ENCODE measurements at places on chromosomes 5 and 9.

DNA sequence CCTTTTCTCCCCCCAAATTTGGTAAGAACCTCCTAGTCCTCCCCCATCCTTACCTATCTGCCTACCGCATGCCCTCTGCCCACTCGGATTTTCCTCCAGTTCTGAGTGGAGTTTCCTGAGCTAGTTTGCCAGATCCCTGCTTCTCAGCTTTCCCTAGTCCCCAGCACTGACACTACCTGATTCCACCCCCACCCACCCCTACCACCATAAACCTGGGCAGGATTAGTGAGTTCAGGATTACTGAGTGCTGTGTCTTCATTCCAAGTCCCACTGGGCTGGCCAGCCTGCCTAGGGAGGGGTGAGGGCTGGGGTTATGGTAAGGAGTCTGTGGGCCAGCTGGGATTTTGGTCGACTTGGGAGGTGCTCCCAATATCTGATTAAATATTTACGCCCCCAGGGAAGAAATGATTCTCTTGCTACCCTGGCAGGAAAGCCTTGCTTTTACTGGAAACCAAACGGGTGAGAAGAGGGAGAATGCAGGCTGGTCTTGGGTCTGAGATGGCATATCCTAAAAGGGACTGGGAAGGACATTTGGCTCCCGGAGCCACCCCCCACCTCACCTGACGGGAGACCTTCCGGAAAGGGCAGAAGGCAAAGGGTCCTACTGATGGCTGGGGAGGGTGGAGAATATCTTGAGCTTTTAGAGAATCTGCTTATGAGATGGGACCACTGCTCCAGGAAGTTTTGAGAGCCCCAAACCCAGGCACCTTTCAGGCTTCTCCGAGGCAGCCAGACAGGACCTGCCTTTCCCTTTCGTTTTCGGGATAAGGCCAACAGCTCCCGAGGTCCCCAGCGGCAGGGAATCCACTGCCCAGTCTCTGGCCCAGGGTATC lies 3.7 kb downstream of the PITX1 start:
- DNase-seq: no peak

GRCh38 chr9:114503522-114504340 lies 1.5 kb downstream of the WHRN start:
- no peak for DNase-seq

GRCh38 chr9:106728860-106729259 lies 134.1 kb upstream of the ZNF462 start:
- no peak for DNase-seq

GRCh38 chr9:123070198-123070597 lies 36.7 kb downstream of the GPR21 start:
- DNase-seq: no peak

- no peak for DNase-seq
These were observed 2.3 kb downstream of the DNLZ start for GRCh38 chr9:136361047-136361753.

DNA sequence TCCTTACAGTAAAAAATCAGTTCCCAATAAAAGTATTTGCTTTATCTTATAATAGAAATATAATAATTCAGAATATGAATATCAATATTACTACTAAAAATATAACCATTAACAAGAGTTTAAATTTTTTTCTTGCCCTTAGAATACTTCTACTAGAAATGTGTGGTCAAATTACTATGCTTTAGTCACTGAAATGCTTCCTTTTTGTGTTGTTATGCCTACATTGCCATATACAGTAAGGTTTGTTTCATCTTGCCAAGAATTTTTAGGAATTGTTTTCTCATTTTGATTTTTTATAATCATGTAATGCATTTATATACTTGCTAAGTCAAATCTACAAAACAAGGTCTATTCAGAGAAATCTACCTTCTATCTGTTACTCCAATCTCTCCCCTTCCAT lies 181.7 kb downstream of the CDK5RAP2 start:
- no peak for DNase-seq

- DNase-seq: no peak
These were observed 956 bp downstream of the ZNF189 start for GRCh38 chr9:101399643-101399970.

GRCh38 chr9:121399883-121400607 lies 30.0 kb upstream of the STOM start:
- no peak for DNase-seq

- DNase-seq: no peak
These were observed 19.4 kb upstream of the LRRC14B start for GRCh38 chr5:171801-172331.

GRCh38 chr5:83485842-83486241 lies 14.3 kb downstream of the VCAN start:
- no peak for DNase-seq

- no peak for DNase-seq
These were observed 43.3 kb upstream of the SSBP2 start for GRCh38 chr5:81794226-81794625.

GRCh38 chr9:27460226-27461023 lies 63.7 kb upstream of the IFNK start:
- DNase-seq: no peak

GRCh38 chr5:93589152-93589828 lies 6.3 kb downstream of the NR2F1 start:
- no peak for DNase-seq

GRCh38 chr5:157175071-157175612 lies 5.5 kb upstream of the ITK start:
- no peak for DNase-seq

- no peak for DNase-seq
These were observed 738.2 kb downstream of the SEMA5A start for GRCh38 chr5:8807636-8808035.

GRCh38 chr9:25804856-25805255 lies 126.6 kb upstream of the TUSC1 start:
- no peak for DNase-seq

DNA sequence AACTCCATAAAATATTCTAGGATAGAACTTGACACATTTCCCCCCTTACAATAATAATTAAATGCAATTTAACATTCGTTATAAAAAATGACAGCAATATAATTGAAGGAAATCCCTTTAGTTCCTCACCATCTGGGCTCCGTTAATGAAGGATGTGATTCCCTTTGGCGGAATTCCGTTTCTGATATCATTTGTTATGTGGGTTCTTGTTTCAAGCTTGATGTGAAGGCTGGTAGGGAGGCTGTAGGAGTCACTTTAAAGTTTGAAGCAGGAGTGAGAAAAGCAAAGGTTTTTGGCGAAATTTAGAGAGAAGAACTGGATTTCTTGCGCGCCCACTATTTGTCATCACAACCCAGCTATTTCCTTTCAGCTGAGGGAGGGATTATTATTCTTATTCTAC lies 4.0 kb downstream of the RGS7BP start:
- no peak for DNase-seq

DNA sequence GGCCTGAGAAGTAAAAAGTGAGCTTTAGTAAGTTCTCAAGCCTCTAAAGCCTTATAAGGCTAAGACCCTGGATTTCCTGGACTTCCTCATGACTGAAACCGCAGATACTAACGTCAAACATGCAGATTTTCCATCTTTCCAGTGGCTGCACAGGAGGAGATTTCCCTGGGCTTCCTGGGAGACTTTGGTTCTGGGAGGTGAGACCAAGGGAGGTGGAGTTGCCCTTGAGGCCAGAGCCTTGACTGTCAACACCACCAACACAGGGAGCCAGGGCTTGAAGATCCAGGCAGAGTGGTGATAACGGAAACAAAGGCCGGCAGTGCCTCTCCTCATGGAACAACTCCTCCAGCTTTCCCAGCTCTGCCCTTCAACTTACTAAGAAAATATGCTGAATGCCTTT lies 144.7 kb upstream of the LRRTM2 start:
- DNase-seq: no peak

- DNase-seq: no peak
These were observed 206.4 kb downstream of the PDZD2 start for GRCh38 chr5:31845361-31845760.

GRCh38 chr5:35194635-35195471 lies 35.4 kb downstream of the PRLR start:
- no peak for DNase-seq

- no peak for DNase-seq
These were observed 97.1 kb downstream of the ZNF618 start for GRCh38 chr9:113973226-113973625.

DNA sequence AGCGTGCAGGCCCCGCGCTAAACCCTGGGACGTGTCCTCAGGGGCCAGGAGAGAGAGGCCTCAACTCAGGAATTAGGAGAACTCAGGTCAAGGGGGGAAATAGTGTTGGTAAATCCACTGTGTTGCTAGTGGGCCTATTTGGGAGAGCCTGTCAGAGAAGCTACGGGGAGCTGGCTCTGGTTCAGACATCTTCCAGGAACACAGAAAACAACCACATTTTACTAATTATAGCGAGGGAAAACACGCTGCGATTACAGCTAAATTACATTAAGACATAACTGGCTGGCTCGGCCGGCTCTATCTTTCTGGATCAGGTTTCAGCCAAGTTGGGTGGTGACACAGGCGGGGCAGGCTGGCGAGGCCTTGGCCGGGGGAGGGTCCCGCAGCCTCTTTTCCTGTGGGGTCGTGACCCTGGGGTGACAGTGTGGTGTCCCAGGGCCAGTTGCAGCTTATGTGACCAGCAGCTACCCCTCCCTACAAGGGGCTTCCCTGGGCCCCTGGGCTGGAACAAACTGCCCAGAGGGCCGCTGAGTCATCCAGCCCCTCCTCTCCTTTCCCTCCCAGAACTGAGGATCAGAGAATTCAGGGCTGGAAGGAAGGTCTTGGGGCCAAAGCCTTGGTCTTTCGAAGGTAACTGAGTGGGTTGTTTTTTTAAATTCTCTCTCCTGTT lies 75.1 kb downstream of the FGF18 start:
- no peak for DNase-seq

DNA sequence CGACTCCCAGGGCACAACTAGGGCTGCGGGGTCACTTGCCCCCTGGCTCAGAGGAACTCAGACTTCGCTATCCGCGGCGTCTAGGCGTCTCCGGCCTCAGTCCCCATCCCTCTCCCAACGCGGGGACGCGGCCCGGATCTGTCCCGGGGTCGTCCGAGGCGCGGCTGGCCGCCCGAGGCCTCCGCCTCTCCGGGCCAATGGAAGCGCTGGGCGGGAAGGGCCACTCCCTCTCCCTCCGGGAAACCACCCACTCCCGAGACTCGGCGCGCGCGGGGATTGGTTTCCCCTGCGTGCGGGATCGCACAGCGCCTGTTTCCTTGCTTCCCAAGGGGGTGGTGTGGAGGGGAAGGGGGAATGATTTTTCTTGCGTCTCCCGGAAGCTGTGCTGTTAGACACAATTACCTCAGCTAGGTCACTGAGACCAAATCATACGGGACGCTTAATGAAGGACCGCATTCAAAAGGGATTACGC lies 38.3 kb downstream of the NR2F1 start:
- DNase-seq: peak; percentile 83

DNA sequence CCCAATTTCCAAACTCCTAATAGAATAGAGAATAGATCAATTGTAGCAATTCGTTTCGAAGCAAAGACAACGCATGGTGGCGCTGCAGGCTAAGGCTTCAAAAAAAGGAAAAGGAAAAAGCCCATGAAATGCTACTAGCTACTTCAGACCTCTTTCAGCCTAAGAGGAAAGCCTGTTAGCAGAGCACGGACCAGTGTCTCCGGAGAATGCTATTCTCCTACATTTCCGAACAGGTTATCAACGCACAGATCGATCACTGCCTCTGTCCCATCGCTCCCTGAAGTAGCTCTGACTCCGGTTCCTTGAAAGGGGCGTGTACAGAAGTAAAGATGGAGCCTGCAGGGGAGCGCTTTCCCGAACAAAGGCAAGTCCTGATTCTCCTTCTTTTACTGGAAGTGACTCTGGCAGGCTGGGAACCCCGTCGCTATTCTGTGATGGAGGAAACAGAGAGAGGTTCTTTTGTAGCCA lies at the start of gene PCDHB15:
Gene PCDHB15, plus strand, starts transcription at position 146 of the 468 bp plus-strand sequence. Its CDS starts 184 bp downstream, at position 330.
- DNase-seq: no peak
